ENCODE measurements at places on chromosomes 6 and 20. TPM values are rescaled to one million over a fixed set of nuclear protein-coding genes. Genes with fewer than 3 reads are reported as not detected.

DNA sequence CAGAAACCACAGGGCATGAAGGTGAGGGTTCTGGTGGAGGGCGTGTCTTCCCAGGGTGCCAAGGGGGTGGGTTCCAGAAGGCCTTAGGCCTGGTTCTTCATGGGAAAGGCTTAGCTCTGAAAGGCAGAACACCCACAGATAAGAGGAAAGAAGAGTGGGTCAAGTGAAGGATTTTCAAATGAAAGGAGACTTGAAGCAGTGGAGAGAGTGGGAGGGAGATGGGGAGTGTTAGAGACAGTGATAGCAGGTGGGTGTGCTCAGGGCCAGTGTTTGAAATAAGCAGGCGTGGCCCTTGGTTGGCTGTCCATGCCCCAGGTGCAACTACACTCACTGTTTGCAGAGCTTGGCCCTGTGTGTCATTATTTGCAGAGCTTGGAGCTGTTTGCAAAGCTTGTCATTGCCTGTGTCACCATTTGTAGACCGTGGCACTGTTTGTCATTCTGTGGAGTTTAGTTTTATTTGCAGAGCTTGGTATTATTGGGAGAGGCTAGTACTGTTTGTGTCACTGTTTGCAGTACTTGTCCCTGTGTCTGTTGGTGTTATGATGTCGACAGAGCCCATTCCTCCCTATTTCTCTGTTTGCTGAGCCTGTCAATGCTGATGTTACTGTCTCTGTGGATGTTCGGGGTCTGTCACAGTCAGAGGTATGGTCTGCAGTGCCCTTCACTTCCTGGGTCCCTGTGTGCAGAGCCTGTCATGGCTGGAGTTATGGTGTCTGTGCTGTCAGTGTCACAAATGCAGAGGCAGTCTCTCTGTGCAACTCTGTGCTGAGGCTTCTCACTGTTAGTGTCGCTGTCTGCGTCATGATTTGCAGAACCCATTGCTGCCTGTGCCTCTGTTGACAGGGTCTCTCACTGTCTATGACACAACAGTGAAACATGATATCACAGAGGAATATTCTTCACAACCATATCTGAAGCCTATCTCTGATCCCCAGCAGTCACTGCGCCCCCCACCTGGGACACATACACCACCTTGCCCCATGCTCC is 127.7 kb upstream of the LRFN2 start:
- no peak for DNase-seq

DNA sequence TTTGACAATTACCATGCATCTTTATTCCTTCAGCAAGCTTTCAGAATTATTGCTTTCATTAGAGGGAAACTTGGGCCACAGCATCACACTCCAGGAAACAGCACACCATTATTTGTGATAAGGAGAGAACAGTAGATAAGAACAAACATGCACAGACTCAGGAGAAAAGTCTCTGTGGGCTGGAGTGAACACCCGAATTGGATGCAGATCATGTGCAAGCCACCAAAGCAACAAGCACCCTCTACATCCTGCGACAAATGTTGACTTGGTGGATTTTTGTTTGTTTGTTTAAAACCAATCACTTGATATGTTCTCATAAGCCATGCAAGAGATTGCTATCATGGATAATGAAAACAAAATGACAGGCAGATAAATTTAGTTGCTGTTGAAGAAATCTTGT is 67.7 kb upstream of the ZFP64 start:
- DNase-seq = no peak

DNA sequence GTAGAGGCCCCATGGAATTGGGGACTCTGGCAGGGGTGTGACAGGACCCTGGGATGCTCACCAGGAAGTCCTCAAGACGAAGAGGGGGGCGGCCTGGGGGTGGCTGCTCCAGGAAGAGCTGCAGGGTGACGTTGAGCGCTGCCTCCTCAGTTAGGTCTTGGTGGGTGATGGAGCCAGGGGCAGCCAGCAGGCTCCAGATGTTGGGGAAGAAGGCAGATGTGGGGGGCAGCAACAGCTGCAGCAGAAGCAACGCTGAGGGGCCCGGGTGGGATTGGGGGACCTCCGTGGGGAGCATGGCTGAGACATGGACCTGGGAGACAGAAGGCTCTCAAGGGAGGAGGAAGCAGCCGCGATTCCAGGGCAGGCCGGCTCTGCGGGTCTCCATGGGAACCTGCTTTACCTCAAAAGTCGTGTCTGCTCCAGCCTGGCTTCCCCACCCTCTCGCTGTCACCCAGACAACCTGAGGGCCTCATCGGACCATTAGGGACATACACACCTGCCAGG is 591 bp downstream of the VWA7 start:
- no peak for DNase-seq

- DNase-seq = no peak
Observed at GRCh38 chr6:157468054-157468453, 87.1 kb downstream of the ZDHHC14 start.

- DNase-seq = no peak
Observed at GRCh38 chr20:11748436-11748835, 169.3 kb upstream of the BTBD3 start.

GRCh38 chr20:57760698-57761412 is 51.0 kb upstream of the PMEPA1 start:
- no peak for DNase-seq

GRCh38 chr20:64256282-64256935 is 861 bp downstream of the PCMTD2 start:
- no peak for DNase-seq

GRCh38 chr20:854601-855000 is 21.1 kb downstream of the FAM110A start:
- DNase-seq = no peak

DNA sequence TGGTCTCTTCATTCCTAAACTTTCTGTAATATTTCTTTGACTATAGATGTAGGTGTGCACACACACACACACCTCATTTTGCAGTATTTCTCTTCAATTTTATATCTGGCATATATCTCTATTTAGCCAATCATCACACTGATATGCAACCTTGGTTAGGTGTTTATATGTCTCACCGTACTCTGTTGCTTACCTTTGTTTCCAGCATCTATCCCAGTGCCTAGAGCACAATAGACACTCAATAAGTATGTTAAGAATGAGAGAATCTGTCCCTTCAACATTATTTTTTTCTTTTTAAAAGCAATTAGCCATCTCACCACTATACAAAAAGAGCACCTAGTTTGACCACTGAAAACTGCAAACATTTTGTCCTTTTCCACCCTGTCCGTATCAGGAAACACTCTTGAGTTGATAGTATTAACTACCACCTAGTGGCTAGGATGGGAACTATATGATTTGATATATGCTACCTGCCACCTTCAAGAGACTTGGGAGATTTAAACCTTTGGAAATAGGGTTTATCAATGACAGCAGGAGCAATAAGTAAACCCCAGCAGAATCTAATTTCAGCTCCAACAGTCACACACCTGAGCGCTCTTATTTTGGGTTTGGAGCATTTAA is 48.7 kb upstream of the RSPO3 start:
- peak; percentile 44 for DNase-seq

- no peak for DNase-seq
Observed at GRCh38 chr6:54846857-54847674, 495 bp downstream of the FAM83B start.

- no peak for DNase-seq
Observed at GRCh38 chr20:14498772-14499171, 161.4 kb upstream of the FLRT3 start.

- DNase-seq = no peak
Observed at GRCh38 chr6:166902211-166902755, 54.1 kb downstream of the RNASET2 start.

GRCh38 chr6:48985025-48985424 is 478.0 kb downstream of the MMUT start:
- no peak for DNase-seq

DNA sequence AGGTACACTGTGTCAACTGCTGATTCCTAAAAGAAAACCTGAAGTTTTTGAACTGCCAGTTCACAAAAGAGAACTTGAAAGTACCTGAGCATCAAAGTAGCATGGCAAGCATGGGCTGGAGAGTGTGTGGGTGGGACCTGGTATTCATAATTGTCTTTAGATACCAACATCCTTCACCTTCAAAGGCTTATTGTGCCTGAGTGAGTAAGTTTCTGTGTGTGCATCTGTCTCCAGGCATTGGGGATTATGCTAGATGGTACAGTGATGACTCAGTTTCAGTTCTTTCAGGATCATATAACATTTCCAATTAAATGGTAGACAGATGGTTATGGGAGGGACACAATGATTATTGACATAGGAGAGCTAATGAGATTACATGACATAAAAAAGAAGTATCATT is 238.5 kb downstream of the ZFAND3 start:
- peak; percentile 19 for DNase-seq

GRCh38 chr6:9744119-9744518 is 670.8 kb downstream of the TFAP2A start:
- DNase-seq = no peak

DNA sequence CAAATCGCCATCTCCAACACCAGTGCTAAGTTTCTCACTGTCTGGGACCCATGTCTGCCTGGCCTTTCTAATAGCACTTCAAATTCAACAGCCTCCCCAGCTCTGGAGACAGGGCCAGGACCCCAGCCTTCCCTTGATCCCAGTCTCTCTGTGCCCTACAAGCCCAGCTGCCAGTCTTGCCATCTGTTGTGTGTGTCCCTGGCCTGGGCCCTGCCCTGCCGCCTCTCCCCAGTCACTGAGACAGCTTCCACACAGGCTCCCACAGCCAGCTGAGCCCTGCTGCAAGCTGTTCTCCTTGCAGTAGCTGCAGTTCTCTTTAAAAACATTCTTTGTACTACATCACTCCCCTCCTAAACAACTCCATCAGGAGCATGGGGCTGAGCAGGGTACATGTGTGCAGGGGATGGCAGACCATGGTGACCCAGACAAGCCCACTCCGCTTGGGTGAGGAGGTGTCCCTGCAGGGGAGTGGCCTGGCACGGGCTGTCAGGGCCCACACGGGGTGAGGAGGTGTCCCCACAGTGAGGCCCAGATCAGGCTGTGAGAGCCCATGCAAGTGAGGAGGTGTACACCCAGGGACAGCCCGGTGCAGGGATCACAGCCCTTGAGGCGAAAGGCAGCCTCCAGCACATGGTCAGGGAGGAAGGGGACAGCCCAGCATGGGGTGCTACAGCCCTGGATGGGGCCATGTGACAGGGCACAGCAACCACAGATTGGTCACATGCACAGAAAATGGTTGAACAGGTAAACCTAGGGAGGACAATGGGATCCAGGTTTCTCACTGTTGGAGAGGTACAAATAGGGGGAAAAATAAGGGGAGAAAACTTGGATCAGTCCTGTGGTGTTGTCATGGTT is 16.2 kb downstream of the CST7 start:
- DNase-seq = no peak

DNA sequence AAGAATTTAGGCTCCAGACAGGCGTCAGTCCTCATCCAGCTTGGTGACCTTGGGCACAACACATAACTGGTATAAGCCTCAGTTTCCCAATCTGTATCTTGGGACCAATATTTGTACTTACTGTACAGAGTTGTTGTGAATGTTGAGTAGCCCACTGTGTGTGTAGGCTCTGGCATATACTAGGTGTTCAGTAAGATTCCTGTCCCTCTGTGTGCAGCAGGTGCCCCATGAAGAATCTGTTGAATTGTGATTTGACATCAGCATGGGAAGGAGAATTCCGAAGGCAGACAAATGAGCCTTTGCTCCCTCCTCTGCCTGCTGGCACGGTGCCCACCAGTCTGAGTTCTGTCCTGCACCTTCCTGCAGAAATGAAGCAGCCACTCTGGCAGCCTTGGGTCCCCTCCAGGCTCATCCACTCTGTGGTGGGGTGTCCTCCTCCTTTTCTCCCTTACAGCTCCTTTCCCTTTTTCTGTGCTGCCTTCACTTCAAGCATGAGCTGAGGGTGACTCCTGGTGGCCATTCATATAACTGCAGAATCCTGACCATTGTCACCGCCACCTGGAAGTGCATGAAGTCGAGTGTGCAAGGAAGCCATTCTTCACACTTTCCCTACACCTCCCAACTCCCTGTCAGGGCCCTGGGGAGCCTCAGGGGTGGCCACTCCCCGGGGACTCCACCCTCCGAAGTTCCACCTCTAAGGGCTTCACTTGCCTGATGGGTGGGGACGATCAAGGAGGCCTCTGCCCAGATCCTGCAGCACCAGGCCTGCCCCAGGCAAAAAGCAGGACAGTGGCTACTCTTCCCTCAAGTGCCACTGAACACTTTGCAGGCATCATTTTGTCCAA is 48.2 kb downstream of the MRPL14 start:
- peak; percentile 76 for DNase-seq

DNA sequence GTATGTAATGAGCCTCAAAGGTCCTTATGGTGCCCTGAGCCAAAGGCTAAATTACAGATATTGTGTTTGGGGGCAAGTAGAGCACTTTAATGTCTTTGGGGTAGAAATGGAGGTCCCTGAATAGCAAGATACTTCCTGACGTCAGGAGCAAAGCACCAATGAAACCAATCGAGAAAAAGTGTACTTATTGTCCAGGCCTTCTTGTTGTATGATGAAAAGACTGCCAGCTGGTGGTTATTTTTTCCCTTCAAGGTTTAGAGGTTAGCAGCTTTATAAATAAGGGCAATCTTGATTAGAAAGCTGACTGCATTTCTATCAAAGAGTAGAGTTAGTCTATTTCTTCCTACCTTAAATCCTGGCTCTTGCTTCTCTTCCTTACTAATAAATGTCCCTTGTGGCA is 76.1 kb upstream of the HSF2 start:
- DNase-seq = no peak

- no peak for DNase-seq
Observed at GRCh38 chr6:90477366-90477765, 109.5 kb downstream of the MAP3K7 start.

The KHDC1L gene
- total RNA-seq = not detected

The BLOC1S5 gene
- 26.4 TPM for total RNA-seq

The GCNT2 gene
- total RNA-seq = 39.8 TPM

The CASS4 gene
- not detected for total RNA-seq

The GINS1 gene
- total RNA-seq = 14.8 TPM

The PRND gene
- not detected for total RNA-seq

The OR2H1 gene
- total RNA-seq = not detected
